Activated T-helper 2 cell treated with anti-CD3 and anti-CD28 coated beads, Interferon-gamma antibody, Interleukin-2, Interleukin-4, amounts not matched to agents 10 μg/mL and 5 μg/mL and 100 μg/mL, durations not matched to agents 14 hours and 24 hours and 36 hours (primary cell): ENCODE measurements at places on chromosomes 1 and 21. TPM values are rescaled to one million over a fixed set of nuclear protein-coding genes. Genes with fewer than 3 reads are reported as not detected.

Gene RGS8
- total RNA-seq: not detected in 2 replicates

GRCh38 chr1:78370779-78371482 is 119.8 kb upstream of the PTGFR start:
- no peak for DNase-seq

- no peak for DNase-seq
Measured at GRCh38 chr1:233151861-233152260, 143.7 kb downstream of the PCNX2 start.

GRCh38 chr1:212977781-212978645 is 27.7 kb downstream of the VASH2 start:
- no peak for DNase-seq

DNA sequence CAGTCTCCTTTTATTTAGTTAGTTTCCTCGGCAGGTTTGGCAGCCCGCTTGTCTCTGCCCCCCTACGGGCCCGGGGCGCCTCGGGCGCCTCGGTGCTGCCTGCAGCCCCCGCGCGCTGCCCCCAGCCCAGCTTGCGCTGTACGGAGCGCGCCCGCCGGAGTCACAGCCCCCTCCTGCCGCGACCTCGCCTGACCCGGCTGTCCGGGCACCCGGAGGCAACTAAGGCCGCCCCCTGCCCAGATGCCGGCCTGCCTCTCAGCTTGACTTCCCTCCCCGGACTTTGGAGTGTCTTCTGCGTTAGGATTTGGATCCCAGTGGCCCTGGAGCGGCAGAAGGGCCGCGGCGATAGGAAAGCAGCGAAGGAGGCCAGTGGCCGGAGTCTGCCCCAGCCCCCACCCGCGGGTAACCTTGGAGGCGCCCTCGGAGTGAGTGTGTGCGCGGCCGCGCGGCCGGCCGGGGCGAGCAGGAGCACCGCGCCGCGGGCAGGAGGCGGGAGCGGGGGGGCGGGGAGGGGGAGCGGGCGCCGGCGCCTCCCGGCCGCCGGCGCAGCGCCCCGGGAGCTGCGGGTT is 7.6 kb downstream of the CDKN2C start:
- no peak for DNase-seq

GRCh38 chr1:152497273-152497672 is 13.3 kb upstream of the LCE5A start:
- no peak for DNase-seq

DNA sequence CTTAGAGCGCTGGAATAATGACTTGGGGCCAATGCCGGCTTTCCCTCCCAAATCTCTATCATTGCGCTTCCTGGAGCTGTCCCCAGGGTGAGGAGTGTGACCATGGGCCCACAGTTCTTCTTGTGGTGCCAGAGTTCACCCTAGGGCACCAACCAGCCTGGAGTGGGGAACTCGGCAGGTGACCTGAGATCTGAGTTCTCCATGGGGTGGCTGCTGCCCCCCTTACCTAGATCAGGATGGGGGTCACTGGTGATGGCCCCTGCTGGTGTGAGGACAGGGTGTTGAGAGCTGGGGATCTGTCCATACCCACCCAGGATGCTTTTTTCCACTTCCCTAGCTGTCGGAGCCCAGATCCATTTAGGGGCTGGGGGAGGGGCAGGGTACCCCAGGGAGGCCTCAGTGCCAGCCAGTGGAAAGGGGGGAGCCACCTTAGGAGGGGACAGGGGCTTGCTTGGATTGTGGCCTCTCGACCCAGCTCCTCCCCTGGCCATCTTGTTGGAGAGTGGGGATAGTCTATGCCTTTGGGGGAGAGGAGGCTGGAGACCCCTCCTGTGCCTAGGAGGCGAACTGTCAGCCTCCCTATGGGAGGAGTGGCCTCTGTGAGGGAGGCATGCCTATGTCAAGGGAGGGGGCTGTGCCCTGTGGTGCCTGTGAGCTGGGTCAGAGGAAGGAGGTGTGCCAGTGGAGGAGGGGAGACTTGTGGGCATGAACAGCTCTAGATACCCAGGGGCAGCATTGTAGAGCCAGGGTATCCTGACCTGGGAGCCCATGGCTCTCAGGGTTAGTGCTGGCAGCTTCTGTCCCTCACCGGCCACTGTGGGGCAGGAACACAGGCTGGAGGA is 1.7 kb downstream of the FOXO6 start:
- DNase-seq: no peak

- DNase-seq: no peak
Measured at GRCh38 chr1:171279678-171280077, 31.4 kb downstream of the FMO1 start.

DNA sequence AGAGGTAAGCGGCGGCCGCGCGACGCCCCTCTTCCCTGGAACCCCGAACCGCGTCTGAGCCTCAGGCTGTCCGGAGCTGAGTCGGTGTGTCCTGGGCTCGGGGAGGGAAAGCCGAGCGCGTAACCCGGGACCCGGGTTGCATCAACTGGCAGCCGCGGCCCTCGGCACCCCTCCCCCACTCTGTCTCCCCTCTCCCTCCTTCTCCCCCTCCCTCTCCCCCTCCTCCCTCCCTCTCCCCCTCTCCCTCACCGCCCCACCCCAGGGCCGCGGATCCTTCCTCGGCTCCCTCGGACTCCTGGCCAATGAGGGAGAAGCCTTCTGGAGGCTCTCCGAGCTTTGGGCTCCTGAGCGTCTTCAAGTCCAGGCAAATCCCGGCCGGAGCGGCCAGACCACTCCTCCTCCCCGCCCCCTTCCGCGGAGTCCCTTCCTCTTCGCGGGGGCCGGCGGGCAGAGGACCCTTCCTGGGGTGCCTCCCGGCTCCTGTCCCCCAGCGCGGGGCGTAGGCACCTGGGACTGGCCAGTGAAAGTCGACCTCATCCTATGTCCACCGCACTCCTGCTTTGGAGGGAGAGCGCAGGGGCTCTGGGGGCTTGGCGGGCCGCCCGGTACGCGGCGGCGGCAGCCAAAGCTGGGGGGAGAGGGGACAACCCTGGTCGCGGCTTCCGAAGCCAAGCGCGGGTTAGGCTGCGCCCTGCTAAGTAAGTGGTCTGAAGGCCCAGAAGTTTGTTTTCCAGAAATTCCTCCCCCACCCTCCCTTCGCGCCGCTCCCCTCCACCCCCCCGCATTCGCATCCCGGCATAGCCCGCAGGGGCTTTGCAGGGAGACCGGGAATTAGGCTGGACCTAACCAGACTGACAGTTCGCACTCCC is 850 bp downstream of the SESN2 start:
- DNase-seq: no peak
